ENCODE measurements at places on chromosomes 11 and 22. TPM values are rescaled to one million over a fixed set of nuclear protein-coding genes. Genes with fewer than 3 reads are reported as not detected.

Gene TRMT112
- 494 TPM for total RNA-seq

Gene GLYATL2
- total RNA-seq = 0.58 TPM

Gene SPDYC
- not detected for total RNA-seq

Gene RGL4
- total RNA-seq = not detected

Gene PHF21A
- 1.2 TPM for total RNA-seq

Gene PRRG4
- total RNA-seq = 2.6 TPM

Gene RCE1
- 25.6 TPM for total RNA-seq

Gene POU2AF3
- total RNA-seq = not detected

Gene CYTH4
- 1.3 TPM for total RNA-seq

Gene SVIP
- 9.6 TPM for total RNA-seq

Gene BTBD18
- total RNA-seq = not detected

Gene MTMR2
- total RNA-seq = 36.6 TPM

Gene OR56B1
- total RNA-seq = not detected

Gene PHOX2A
- not detected for total RNA-seq

Gene LIF
- 35.8 TPM for total RNA-seq

Gene ARHGAP8
- total RNA-seq = 7.7 TPM

Gene OR51A7
- total RNA-seq = not detected

Gene TRIM48
- total RNA-seq = not detected

Gene OR2D3
- total RNA-seq = not detected

Gene PATE4
- not detected for total RNA-seq

Gene PDE3B
- 1.6 TPM for total RNA-seq

Gene DDI1
- not detected for total RNA-seq

Gene OR51E2
- not detected for total RNA-seq

Gene ACTN3
- total RNA-seq = not detected

Gene PGM2L1
- 0.17 TPM for total RNA-seq

Gene SCUBE2
- total RNA-seq = not detected

Gene CDCA5
- 41.7 TPM for total RNA-seq

Gene CHRNA10
- total RNA-seq = not detected

Gene SCUBE1
- 0.14 TPM for total RNA-seq

Gene B3GAT1
- not detected for total RNA-seq

Gene MFNG
- 0.46 TPM for total RNA-seq

Gene CNGA4
- not detected for total RNA-seq

Gene DDTL
- not detected for total RNA-seq

Gene TEX54
- total RNA-seq = not detected

Gene DDT
- 213 TPM for total RNA-seq

Gene ZFP91
- total RNA-seq = 26.8 TPM

Gene GRK3
- 0.98 TPM for total RNA-seq

Gene NPAS4
- total RNA-seq = not detected

Gene KRTAP5-11
- not detected for total RNA-seq

Gene UVRAG
- 6.9 TPM for total RNA-seq

Gene CERK
- 37.7 TPM for total RNA-seq

Gene BIK
- total RNA-seq = 27.0 TPM

Gene MIOX
- total RNA-seq = 1.9 TPM

Gene PRG3
- not detected for total RNA-seq

Gene SEPTIN5
- total RNA-seq = 37.8 TPM

Gene UBE2L6
- 46.5 TPM for total RNA-seq

Gene SCO2
- not detected for total RNA-seq

Gene RFPL1
- total RNA-seq = not detected

Gene SNX32
- not detected for total RNA-seq

Gene NOX4
- not detected for total RNA-seq

Gene FGF19
- not detected for total RNA-seq

Gene AIFM3
- 9.6 TPM for total RNA-seq

Gene VPS26B
- total RNA-seq = 11.5 TPM

Gene VSIG2
- total RNA-seq = not detected

Gene KRTAP5-7
- total RNA-seq = not detected

Gene MYO7A
- not detected for total RNA-seq

Data from Caki2 (cell line).